ENCODE measurements at places on chromosomes 2 and 18.

GRCh38 chr2:54419388-54419787 lies 36.7 kb upstream of the SPTBN1 start:
- DNase-seq = no peak

- DNase-seq = no peak
Measured at GRCh38 chr2:215000721-215001120, 137.7 kb downstream of the ABCA12 start.

DNA sequence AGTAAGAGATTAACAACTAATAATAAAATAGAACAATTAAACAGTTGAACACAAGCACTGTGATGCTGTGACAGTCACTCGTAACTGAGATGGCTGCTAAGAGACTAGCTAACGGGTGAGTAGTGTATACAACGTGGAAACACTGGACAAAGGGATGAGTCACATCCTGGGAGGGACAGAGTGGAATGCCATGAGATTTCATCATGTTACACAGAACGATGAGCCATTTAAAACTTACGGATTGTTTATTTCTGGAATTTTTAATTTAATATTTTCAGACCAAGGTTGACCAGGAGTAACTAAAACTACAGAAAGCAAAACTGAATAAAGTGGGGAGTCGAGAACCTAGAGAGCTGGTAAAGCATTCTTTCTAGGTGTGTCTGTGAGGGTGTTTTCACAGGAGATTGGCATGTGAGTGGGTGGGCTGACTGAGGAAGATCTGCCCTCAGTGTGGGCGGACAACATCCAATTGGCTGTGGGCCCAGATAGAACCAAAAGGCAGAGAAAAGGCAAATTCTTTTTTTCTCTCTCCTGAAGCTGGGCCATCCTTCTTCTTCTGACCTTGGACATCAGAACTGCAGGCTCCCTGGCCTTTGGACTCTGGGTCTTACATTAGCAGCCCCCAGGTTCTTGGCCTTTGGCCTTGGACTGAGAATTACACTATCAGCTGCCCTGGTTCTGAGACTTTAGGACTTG lies 14.6 kb downstream of the TMSB10 start:
- no peak for DNase-seq

GRCh38 chr2:127655209-127656073 lies 9.5 kb downstream of the GPR17 start:
- DNase-seq = no peak

DNA sequence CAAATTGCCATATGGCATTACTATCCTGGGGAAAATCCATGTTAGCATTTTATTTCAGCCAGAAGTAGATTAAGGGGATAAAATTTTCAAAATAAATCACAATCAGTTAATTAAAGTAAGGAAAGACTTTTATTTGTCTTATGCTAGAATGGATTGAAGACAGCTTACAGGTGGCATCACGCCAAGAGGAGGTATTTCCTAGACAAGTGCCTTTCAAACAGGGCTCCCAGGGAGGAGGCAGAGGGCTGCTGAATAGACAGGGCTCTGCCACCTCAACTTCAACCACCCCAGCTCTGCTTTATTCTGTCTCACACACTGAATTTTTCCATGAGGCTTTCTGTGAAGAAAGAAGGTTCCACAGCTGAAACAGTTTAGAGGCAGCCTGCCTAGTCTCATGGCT lies 12.2 kb downstream of the CCDC68 start:
- no peak for DNase-seq

GRCh38 chr18:33833842-33834241 lies 255.8 kb downstream of the ASXL3 start:
- DNase-seq = no peak

- DNase-seq = no peak
Measured at GRCh38 chr18:59575995-59576394, 121.2 kb downstream of the CCBE1 start.

- no peak for DNase-seq
Measured at GRCh38 chr2:109032229-109032820, 43.3 kb upstream of the EDAR start.

DNA sequence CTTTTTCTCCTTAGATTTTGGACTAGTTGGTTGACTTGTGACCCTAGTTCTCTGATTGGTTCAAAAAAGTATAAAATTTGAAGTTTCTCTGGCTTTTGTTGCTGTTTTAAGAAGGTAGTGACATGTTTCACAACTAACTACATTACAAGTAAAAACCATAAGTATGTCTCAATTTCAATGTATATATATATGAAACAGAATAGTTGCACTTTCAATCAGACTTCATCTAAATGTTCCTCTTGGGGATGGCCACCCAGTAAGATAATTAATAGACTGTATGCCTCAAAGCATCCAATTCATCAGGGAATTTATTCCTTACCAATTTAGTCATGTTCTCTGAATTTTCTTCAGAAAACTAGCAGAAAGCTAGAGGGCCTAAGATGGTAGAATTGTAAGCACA lies 259.7 kb downstream of the RPRM start:
- no peak for DNase-seq

- DNase-seq = no peak
Measured at GRCh38 chr2:64846177-64846576, 143.0 kb upstream of the SLC1A4 start.

DNA sequence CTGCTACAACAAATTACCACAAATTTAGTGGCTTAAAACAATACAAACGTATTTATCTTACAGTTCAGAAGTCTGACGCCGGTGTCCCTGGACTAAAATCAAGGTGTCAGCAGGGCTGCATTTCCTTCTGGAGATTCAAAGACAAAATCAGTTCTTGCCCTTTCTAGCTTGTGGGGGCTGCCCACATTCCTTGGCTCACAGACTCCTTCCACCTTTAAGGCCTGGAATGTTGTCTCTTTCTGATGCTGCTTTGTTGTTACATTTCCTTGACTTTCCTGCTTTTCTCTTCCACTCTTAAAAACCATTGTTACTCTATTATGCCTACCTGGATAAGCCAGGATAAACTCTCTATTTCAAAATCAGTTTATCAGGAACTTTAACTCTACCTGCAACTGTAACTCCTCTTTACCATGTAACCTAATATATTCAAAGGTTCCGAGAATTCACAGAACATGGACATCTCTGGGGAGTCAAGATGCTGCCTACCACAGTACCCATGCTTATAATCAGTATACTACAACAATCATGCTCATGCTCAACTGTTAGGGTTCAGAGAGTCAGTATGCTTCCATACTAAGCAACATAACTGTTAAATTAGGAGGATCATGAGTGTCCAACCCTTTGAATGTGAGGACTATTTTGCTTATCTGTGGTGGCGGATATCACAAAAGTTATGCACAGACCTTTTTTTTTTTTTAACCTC lies 27.4 kb downstream of the YES1 start:
- DNase-seq = no peak

- no peak for DNase-seq
Measured at GRCh38 chr2:27131429-27131828, 3.0 kb downstream of the PREB start.

DNA sequence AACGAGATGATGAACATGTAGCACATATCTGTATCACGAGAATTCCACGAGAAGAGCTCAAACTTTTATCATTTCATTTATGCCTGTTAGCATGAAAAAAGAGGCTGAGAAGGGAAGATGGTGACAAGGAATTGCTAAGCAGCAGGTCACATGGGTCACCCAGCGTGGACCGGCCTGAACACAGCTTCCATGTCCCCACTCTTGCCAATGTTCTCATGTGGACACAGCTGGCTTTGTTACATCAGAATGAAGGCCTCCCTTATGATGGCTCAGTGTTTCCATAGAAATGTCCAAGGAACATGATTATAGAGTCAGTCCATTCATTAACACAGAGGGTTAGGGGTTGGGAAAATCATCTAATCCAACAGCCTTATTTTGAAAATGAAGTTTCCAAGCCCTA lies 215.4 kb downstream of the CMPK2 start:
- DNase-seq = no peak

DNA sequence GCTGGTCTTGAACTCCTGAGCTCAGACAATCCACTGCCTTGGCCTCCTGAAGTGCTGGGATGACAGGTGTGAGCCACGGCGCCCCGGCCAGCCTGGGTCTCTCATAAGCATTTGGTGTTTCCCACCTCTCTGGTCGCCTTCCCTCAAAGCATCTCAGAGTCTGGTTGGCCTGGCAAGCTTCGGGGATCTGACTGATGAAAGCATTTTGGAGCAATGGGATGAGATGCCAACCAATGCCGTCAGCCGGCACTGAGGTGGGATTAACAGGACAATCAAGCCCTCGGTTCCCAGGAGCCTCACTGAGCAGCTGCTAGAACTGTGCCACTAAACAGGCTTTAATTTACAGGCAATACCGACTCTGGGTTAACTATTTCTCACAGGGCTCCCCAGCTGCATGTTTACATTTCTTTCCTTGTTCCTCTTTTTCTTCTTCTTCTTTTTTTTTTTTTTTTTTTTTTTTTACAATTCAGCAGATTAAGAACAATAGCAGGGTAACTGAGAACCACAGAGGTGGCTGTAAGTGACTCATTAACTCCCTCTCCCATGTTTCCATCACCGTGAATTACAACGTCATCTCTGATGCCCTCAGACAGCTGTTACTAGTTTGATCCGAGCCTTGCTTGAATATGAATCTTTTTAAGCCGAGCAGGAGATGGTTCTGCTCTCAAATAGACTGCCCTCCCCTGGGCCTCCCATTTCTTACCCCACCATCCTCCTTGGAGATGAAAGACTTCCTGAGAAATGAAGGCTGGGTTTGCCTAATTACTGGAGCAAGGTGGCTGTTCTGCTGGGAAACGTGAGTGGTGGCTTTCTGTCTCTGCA lies 37.9 kb downstream of the ODC1 start:
- DNase-seq = no peak

GRCh38 chr18:31931163-31931885 lies 11.6 kb downstream of the TRAPPC8 start:
- DNase-seq = no peak

GRCh38 chr18:56825321-56825720 lies 174.2 kb downstream of the WDR7 start:
- no peak for DNase-seq

DNA sequence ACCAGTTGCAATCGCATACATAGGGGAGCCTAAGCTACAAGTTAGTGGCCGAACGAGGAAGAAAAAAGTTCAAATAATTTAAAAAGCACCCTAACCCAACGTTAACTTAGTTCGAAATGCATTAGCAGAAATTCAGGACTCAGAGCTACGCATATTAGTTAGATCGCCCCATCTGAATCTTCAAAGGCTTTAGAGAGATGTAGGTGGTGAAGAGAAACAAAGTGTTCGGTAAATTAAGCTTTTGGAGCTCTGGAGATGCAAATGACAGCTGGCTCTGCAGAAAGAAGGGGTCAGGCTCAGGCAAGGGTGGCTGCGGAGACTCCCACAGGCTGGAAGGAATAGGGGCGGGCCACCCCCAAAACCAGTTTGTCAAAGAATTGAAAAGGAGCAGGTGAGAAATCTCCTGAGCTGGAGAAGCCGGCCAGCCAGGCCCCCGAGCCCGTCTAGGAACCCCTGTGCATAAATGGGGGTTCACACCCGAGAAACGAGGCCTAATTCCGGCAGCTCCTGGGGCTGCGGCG lies 621 bp downstream of the TXNL1 start:
- no peak for DNase-seq

DNA sequence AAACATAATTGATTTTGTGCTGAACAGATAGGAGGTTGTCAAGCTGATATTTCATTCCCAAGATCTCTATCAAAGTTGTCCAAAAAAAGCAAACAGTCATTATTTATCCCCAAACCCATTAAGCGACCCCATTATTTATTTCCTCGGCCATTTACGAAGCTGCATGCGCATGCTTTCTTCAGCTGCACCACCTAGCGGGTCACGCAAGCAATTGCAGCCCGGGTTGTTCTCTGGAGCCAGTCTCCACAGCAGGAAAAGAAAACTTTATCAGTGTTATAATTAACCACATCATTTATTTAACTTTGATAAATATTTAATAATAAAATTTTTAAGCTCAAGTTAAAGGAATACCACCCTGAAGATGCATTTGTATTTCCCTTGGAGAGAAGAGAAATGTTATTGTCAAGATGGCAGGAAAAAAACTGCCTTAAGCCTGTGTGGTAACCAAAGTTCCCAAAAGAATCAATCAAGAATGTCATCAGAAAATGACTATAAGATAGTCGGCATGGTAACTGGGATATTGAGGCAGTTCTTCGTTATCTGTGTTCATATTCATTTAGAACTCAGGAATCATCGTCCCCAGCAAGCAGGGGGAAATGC lies 304.7 kb downstream of the FBXO15 start:
- no peak for DNase-seq

- no peak for DNase-seq
Measured at GRCh38 chr2:165191096-165191728, 12.6 kb downstream of the SCN3A start.

DNA sequence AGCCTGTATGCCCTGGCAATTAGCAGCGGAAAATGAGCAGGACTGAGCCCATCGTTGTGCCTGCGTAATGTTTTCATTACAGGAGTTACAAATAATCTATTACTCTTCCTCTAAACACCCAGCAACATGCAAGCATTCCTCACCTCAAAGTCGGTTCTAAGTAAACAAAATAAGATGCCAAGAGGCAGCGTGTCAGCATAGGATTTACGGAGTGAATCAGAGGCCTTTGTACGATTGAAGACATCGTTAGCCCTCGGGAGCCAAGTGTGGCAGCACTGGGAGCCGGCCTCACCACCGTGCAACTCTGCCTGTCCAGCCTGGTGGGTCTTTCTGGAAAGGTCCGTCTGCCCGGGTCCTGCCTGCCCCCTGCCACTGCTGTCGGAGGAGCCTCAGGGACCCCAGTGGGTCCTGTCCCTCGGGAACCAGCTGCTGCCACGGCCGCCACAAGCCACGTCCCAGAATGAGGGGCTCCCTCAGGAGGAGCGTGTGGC lies 80.1 kb upstream of the CTDP1 start:
- no peak for DNase-seq

DNA sequence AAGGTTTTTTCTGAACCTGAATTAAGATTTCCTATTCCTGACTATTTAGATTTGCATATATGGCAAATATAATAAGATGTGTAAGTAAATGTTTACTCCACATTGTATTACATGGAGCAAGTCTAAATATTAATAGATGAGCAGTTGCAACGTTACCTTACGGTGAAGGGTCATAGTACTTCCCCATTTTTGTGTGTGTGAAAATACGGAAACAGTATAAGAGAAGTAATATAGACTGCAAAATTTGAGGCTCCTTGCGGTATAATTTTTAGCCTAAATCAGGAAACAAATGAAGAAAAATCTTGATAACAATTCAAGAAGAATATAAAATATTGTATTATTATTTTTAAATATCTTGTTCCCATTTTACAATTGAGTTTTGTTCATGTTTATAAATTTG lies 434.2 kb downstream of the GRB14 start:
- DNase-seq = no peak

GRCh38 chr2:31505111-31505510 lies 75.6 kb downstream of the SRD5A2 start:
- DNase-seq = no peak

DNA sequence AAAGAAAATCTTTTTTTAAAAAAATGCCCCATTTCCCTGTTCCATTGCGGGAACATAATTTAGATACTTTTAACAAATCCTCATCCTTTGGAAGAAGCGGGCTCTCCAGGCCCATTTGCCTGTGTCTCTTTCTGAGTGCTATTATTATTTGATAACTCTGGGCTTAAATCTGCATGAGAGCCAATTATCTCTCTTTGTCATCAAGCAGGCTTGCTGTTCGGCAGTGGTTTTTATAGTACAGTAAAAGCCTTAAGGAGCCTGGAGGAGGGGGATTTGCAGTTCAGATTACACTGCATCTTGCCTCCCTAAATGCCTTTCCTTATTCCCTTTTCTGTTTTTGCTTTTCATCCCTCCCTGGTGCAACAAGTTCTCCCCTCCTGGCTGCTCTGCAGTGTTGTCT lies 50.6 kb downstream of the CELF4 start:
- DNase-seq = no peak

GRCh38 chr2:119760237-119760955 lies 674 bp downstream of the PTPN4 start:
- DNase-seq = no peak

GRCh38 chr2:47174733-47175361 lies 19.7 kb upstream of the STPG4 start:
- no peak for DNase-seq

Measured in stimulated activated CD8-positive, alpha-beta memory T cell treated with anti-CD3 and anti-CD28 coated beads, Interleukin-7, amount 100 ng/mL, for 1 hour (primary cell).